ENCODE measurements at places on chromosomes 3 and 15.
A peak's percentile ranks its signal among the peaks of the same experiment; 100 is the strongest.

DNA sequence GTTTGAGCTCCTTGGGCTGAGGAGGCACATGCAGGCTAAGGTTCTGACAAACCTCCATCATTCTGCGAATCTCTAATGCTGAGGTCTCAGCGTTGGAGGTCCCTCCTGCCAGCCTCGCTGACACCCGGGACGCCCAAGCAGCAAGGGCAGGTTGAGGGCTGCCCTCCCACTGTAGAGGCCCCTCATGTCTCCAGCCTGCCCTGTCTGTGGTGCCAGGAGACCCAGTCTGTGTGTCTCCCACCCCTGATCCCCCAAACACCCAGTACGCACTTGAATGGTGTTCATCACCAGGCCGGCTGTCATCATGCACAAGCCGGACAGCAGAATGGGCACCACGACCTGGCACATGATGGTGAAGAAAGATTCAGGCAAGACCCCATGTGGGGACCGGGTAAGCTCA lies 27.8 kb downstream of the SLC41A3 start:
- DNase-seq: no peak

- DNase-seq: no peak
These were observed 38.1 kb downstream of the C3orf70 start for GRCh38 chr3:185114756-185115155.

GRCh38 chr3:185207931-185208746 lies 45.7 kb downstream of the EHHADH start:
- DNase-seq: no peak

GRCh38 chr3:114558271-114558670 lies 264.4 kb downstream of the TIGIT start:
- DNase-seq: no peak

- DNase-seq: no peak
These were observed 31.4 kb upstream of the LSAMP start for GRCh38 chr3:116476691-116477090.

GRCh38 chr3:50365080-50365841 lies 5.9 kb upstream of the TMEM115 start:
- peak; percentile 79 for DNase-seq

GRCh38 chr3:147391781-147392624 lies 14.3 kb downstream of the ZIC4 start:
- DNase-seq: no peak

- DNase-seq: no peak
These were observed 60.0 kb upstream of the STT3B start for GRCh38 chr3:31472479-31473390.

DNA sequence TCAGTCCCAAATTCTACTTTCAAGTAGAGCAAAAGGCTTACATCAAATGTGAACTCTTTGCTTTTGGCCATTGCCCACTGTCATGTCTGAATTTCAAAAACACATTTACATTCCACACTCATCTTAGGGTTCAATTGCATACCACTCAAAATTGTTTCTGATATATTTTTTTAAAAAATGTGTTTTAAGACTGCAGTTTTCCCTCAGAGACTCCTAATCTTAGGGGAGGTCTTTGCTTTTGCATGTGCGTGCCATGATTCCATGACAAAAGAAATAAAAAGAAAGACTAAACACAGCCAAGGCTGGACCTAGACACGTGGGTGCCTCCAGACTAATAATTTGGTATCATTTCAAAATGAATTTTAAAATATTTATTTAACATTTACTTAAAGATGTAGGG lies 396.8 kb upstream of the RASGRP1 start:
- DNase-seq: no peak

GRCh38 chr15:78739996-78740903 lies 71.0 kb downstream of the ADAMTS7 start:
- no peak for DNase-seq

DNA sequence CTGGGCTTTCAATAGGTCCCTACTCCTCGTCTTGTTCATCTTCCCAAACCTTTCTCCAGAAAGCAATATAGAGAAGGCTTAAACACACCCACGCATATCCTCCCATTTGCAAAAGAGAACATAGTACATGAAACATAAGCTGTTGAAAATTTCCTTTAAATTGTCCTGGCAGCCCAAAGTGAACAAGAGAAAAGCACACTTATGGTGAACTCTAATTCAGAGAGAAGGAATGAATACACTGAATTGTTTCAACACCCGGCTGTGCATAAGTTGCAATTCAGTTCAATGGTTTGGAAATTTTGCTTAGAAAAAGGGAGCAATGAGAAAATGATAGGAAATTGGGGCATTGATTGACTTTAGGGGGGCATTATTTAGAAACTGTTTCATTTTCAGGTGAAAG lies 202.6 kb downstream of the TIGIT start:
- no peak for DNase-seq

- no peak for DNase-seq
These were observed 33.5 kb downstream of the KLF13 start for GRCh38 chr15:31360158-31360561.

GRCh38 chr3:11784971-11785377 lies 61.7 kb downstream of the TAMM41 start:
- no peak for DNase-seq

DNA sequence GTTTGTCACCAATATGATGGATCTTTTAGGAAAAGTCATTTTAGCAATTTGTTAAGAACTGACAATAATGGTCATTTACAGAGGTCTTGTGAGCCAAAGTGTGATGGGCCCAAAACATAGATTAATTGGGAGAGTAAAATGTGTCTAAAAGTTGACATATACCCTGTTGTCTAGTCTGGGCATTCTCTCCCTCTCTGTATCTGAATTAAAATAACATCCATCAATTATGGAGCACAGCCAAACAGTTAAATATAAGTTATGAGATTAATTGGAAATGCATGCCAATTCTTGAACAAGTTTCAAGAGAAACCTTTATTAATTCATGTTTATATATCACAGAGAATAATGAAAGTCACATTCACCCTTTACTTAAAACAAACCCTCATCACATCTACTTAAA lies 13.6 kb upstream of the NANOGP8 start:
- no peak for DNase-seq

GRCh38 chr3:173138026-173138425 lies 3.0 kb downstream of the SPATA16 start:
- no peak for DNase-seq

- DNase-seq: no peak
These were observed 1.1 kb upstream of the UTS2B start for GRCh38 chr3:191331388-191331787.

DNA sequence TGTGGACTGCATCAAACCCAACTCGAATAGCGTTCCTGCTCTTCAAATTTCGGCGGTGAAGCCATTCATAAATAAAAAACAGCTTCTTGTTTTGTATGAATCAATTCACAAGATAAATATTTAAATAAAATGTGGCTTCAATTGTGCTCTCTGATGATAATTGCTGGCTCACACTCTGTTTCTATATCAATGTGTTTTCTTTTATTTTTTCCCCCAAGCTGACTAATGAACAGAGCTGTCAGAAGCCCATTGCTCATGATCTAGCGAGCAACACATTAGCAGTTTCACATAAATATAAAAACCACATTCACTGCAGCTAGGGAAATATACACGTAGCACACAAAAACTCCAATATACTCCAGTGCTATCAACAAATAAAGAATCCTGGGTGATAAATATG lies 45.0 kb upstream of the FOXP1 start:
- no peak for DNase-seq

DNA sequence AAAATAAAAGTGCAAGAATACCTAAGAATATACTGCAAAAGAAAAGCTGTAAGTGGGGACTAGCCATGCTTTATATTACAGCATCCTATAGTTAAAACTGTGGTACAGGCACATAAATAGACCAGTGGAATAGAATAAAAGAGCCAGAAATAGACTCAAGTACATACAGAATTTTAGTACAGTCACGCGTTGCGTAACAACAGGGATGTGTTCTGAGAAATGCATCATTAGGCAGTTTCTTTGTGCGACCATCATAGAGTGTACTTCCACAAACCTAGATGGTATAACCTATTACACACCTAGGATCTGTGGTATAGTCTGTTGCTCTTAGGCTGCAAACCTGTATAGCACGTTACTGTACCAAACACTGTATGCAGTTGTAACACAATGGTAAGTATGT lies 61.8 kb downstream of the PCCB start:
- DNase-seq: no peak

DNA sequence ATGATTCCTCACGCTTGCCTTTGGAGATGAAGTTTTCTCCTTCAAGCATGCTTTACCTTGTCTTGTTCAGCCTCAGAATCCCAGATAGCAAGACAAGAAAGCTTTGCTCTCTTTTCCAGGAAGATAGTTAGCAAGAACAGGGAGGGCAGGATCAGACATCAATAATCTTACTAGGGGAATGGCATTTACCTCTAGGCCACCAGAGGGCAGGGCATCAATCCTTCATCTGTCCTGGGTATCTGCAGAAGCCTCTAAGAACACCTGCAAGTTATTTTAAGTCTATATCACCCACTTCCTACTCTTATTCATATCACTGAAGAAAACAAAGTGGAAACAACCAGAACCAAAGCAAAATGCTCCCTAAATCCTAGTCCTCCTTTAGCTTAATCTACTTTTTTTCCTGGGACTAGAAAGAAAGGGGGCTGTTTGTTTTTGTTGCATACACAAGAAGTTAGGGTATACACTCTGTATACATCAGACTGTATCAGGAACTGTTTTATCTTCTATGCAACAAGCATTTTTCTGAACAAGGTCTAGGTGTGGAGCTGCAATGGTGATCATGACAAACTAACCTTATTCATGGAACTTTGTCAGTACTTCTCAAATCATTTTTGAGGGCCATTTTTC lies 862.5 kb downstream of the CADM2 start:
- DNase-seq: no peak

DNA sequence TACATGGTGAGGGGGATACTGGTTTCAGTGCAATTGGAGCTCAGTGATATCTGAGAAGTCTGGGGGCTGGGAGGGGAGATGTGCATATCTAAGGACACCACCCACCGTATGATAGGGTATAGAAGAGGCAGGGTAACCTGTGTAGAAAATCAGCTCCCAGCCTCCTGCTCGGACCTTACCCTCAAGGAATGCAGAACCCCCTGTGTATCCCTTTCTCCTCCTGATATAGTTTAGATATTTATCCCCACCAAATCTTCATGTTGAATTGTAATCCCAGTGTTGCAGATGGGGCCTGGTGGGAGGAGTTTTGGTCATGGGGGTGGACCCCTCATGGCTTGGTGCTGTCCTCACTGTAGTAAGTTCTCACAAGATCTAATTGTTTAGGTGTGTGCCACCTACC lies 48.2 kb upstream of the GATA2 start:
- DNase-seq: no peak

DNA sequence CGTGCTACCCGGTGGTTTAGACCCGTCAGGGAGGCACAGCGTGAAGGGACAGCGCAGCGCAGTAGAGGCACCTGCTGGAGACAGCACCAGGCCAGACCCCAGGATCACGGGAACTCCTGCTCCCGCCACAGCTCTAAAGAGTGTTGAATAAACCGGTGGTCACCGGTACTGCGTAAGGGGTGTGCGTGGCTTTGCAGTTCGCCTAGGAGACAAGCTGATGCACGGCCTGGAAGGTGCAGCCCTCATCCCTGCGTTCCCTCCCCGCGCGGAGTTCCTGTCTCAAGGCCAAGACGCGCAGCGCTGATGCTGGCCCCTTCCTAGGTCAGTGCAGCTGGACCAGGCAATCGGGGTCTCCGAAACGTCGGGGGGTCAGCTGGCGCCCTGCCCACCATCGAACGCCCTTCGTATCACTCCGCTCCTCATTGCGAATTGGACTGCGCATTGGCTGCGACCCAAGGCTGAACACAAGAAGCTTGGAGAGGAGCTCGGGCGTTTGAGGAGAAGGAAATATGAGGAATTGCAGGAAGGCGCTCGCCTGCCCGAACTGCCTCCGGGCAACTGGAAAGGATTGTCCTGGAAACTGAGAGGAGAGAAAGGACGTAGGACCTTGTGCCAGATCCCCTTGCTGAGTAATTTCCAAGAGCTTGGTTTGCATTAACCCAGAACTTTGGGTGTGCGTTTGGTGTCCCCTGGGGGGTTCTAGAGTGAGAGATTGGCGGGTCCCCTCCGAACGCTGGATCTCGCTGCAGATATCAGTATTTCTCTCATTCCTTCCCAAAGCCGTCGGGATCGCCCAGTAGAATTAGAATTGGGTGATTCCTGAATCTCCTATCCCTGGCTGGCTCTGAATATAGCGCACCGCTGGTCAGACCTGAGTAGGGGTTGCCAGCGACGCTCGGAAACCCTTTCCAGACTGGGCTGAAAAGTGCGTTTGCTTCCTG lies 2.3 kb upstream of the SOX14 start:
- no peak for DNase-seq

GRCh38 chr3:14802381-14802731 lies 16.4 kb upstream of the FGD5 start:
- no peak for DNase-seq

GRCh38 chr15:68767833-68768232 lies 52.9 kb downstream of the ANP32A start:
- no peak for DNase-seq

DNA sequence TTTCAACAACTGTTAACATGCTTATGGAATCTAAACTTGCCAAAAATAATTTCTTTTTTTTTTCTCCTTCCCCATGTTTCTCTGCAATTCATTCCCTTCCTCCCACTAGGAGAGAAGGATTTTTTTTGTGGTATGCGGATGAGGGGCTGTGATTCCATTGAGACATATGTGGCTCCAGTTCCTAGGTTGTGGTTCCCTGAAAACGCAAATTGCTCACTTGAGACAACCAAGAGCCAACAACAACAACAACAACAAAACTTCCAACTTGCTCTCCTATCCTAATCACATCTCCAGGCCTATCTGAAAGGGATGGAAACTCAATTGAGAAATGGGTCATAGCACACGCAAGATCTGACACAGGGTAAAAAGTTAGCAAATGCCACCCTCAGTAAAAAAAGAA lies 406.5 kb upstream of the TGFBR2 start:
- no peak for DNase-seq

DNA sequence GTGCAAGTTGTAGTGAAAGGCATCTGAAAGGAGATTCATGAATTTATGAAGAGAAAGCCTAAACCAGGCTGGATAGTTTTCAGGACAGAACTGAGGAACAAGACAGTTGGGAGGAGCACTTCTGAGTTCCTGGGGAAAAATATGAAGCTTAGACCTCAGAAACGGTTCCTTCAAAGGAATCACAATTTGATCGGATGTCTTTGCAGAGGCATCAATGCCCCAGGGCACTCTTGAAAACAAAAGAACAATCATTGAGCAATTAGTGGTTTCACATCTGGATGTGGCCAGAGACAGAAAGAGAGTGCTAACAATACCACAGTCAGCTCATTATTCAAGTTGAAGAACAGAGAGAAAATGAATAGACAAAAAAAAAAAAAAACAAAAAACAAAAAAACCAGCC lies 86.2 kb downstream of the KLF13 start:
- no peak for DNase-seq

GRCh38 chr3:76361010-76361409 lies 575.7 kb upstream of the ZNF717 start:
- DNase-seq: no peak
